ENCODE measurements at places on chromosomes 5 and 9.
A peak's percentile ranks its signal among the peaks of the same experiment; 100 is the strongest.

DNA sequence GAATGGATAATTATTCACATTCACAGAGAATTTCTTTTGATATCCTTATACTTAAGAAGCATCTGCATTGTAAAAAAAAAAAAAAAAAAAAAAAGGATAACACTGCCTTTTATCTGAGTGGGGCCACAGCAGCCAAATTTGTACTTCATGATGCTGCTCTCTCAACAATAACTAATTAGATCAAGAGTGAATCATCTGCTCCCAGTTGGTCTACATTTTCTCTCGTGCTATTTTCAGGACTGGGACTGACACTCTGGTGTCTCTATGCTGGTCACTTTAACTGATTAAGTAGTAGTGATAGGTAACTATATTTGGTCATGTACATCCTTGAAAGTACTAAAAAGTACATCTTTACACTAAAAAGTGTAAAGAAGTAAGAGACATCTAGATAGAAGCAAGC lies 90.1 kb downstream of the RFX3 start:
- no peak for DNase-seq

- DNase-seq: no peak
Measured at GRCh38 chr5:62938927-62939326, 360.3 kb downstream of the LRRC70 start.

DNA sequence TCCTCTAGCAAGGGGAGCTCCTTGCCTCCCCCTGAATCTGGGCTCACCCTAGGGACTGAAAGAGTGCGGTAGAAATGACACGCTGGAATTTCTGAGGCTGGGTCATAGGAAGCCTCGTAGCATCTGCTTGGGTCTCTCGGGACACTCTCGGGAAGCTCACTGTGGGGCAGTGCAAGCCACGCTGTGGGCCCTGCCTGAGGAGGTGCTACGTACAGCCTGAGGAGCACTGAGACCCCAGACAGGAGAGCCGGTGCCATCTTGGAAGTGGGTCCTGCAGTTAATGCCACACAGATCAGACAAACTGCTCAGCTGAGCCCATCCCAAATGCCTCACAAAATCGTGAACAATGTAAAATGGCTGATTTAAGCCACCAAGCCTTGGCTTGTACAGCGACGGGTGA lies 1.8 kb downstream of the MRPL36 start:
- no peak for DNase-seq

GRCh38 chr5:110040178-110040577 lies 350.5 kb downstream of the MAN2A1 start:
- no peak for DNase-seq

GRCh38 chr9:27787891-27788290 lies 214.6 kb upstream of the C9orf72 start:
- no peak for DNase-seq

GRCh38 chr9:37953775-37954437 lies 50.0 kb upstream of the SLC25A51 start:
- DNase-seq: peak; percentile 68

DNA sequence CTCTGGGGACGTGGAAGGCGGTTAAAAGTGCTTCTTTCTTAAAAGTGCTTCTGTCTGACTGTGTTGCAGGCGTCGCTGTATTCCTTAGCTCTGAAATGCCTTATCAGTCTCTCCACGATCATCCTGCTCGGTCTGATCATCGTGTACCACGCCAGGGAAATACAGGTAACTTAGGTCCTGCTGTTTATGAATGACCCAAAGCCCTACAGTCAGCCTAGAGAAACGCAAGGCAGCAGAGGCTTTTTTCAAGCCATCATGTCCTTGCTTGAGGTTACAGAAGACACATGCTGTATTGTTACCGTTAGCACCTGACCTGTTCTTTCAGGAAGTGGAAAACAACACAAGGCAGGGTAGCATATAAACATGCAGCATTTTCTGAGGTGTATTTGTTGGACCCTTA lies 2.0 kb downstream of the KCNN2 start:
- no peak for DNase-seq

DNA sequence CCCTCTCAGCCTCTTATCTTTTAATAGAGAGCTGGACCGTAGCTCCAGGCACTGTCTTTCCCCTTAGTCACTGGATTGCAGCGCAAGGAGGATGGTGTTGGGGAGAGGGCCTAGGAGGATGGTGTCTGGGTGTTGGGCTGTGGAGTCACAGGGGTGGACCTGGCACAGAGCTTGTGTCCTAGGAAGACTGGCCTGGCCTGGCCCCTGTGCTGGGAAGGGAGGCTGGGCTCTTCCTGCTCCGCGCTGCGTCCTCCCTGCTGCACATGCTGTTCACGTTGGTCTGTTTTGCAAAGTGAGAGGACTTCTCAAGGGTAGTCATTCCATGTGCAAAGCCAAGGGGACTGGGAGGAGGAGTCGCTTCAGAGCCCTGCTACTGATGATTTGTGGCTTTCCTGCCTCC lies 123.9 kb downstream of the EHMT1 start:
- DNase-seq: no peak

GRCh38 chr9:73151653-73152542 lies at the start of gene ANXA1:
Gene ANXA1 (plus strand): TSS chr9:73151865. CDS start chr9:73158536, 6,671 bp downstream.
- no peak for DNase-seq

DNA sequence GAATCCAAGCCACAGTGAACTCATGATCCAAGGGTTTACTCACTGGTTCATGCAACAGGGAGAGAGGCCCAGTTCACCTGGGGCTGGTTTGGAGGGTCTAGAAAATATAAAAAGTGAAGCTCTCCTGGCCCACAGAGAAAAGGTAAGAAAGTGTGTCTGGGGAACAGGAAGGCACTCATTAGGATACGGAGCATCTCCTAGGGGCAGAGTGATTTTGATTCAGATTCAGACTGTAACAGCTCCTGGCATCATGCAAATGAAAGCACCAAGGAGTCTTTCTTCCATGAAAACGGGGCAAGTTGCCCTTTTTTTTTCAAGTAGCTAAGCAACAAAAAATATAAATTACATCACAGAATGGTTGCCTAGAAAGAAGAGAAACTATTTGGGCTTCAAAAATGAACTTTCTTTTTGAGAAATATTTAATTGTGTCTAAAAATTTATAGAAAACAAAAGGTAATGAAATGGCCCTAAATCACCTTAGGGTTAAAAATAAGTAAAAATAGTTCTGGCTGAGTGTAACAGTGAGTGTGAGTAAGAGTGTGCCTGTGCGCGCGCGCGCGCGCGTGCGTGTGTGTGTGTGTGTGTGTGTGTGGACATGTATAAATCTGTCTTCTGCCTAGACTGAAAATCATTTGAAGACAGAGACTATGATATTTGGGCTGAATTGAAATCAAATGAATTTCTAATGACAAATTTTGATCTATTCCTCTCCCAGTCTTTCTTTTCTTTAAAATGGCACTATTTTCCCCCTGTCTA lies 177.8 kb upstream of the ZNF462 start:
- no peak for DNase-seq

- DNase-seq: no peak
Measured at GRCh38 chr5:168274406-168274805, 17.0 kb upstream of the WWC1 start.

DNA sequence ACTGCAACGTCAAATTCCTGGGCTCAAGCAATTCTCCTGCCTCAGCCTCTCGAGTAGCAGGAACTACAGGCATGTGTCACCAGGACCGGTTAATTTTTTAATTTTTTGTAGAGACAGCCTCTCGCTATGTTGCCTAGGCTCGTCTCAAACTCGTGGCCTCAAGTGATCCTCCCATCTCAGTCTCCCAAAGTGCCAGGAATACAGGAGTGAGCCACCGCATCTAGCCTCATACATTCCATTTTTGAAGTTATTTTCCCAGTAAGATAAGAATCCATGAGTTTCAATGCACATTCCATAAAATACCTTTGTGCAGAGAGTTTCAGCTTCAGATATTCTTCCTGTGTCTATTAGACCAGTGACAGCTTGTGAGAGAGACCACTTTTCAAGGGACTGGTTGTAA lies 70.4 kb downstream of the SKIC3 start:
- no peak for DNase-seq

- no peak for DNase-seq
Measured at GRCh38 chr5:14489643-14490042, 91.9 kb upstream of the OTULINL start.

DNA sequence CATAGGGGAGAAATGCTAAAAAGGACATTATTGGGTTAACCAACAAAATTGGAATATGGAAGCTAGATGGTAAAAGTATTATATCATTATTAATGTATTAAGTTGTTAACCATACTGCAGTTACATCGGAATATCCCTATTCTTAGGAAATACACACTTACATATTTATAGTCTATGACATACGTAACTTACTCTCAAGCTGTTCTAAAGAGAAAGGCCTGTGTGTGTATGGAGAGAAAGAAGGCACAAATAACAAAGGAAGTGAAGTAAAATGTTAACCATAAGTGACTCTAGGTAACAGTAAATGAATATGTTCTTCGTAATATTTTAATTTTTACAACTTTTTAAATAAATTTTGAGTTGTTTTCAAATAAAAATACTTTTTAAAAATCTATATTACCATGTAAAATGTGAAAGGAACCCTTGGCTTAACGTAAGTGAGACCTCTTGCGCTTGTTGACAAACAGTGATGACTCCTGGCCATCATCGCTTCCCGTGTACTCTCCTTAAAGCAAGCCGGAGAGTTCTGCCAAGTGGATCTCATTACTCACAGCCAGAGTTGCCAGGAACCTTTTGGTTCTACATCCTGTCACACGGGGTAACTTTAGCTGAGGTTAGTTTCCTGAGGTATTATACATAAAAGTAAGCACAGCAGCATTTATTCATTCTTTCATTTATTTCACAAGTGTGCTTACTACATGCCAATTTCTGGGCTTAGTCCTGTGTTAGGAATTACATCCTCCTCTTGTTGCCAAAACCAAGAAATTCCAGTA lies 165.4 kb downstream of the EPB41L4A start:
- no peak for DNase-seq

- DNase-seq: no peak
Measured at GRCh38 chr9:99350461-99350860, 128.4 kb downstream of the SEC61B start.

DNA sequence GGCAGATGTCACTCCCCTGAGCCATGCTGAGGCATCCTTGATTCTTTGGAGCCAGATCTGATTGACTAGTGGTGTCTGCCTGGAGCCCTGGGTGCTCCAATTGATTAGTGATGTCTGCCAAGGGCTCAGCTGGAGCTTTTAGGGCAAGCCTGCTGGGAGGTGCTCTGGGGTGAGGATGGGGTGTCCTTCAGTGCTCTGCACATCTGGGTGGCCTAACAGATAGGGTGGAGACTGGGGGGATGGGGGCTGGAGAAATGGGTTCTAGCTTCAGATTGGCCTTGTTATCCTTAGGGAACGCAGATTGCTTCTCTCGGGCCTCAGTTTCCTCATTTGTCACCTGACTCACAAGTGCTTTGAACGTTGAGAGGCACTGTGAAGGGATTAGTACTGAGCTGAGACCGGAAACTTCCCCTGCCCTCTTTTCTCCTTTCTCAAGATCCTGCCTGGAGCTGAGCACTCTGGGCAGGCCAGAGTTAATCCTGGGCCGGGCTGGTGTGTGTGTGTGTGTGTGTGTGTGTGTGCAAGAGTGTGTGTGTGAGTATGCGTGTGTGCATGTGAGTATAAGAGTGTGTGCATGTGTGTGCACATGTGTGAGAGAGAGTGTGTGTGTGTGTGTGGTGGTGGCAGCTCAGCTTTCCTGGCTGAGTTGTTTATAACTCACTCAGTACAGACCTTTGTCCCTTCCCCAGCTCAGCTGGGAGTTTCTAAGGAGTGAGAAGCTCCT lies 5.6 kb upstream of the IER5L start:
- no peak for DNase-seq

GRCh38 chr5:61744690-61745619 lies 412.9 kb downstream of the ZSWIM6 start:
- DNase-seq: no peak

GRCh38 chr9:111287127-111287526 lies 42.9 kb downstream of the OR2K2 start:
- DNase-seq: no peak

GRCh38 chr9:116870566-116870965 lies 183.5 kb downstream of the TRIM32 start:
- no peak for DNase-seq

GRCh38 chr9:104864675-104865104 lies 63.3 kb downstream of the ABCA1 start:
- DNase-seq: peak; percentile 81

- DNase-seq: no peak
Measured at GRCh38 chr9:123251324-123251723, 17.1 kb downstream of the STRBP start.

DNA sequence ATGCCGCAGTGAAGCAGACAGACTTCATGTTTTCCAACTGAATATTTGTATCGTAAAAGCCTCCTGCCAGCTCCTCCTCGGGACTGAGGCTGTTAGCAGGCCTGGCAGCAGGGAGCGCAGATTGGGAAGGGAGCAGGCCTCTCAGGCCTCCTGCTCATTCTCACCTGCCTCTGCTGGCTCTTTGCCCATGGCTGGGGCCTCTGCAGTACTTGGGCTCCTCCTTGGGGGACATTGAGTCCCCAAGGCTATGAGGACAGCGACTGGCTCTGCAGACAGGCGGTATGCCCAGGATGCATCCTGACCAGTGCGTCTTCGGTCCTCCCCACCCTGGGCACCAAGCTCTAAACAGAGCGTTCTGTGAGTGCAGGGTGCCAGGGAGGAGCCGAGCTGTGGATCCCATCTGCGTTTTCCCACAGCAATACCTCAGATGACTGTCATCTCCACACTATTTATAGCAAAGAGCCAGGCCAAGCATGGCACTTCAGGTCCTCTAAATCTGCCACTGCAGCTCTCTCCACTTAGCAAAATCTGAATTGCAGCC lies 38.7 kb downstream of the TSTD2 start:
- DNase-seq: no peak

- no peak for DNase-seq
Measured at GRCh38 chr5:160245506-160246086, 16.3 kb downstream of the FABP6 start.

GRCh38 chr9:28267351-28267750 lies 694.1 kb upstream of the C9orf72 start:
- no peak for DNase-seq

DNA sequence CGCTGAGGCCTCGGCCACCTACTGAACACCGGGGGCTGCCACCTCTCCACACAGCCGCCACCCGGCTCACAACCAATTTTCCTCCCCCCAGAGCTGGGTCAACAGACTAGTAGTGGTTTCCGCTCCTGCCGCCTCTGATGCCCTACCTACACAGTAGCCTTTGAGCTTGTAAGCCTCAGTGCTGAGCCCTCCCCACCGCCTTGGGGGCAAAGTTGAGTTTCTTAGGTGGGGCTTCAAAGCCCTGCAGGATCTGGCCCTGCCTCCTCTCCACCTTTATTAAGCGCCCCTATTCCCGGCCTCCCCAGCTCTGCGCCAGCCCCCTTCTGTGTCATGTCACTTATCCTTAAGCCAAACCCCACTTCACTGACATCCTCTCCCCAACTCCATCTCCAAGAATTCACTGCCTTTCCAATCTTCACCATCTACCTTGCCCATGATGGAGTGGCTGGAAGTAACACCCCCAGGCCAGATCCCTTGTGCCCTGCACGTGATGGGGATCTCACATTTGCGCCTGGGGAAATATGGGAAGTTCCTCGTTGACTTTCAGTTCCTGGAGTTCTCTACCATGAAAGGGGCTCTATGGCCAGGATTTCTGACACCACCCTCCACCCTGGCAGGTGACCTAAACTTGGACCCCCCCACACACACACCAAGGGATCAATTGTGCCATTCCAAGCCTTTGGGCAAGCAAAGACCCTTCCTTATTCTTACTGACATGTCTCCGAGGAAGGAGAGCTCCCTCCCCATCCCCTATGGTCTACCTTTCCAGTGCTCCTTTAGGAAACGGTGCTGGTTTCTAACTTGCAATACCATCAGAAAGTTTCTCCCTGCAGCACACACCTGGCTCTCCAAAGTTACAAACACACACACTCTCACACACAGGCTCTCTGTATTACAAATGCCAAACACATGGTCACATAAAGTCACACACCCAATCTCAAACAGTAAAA lies 2.7 kb upstream of the CNTFR start:
- DNase-seq: no peak

Measured in SJSA1 (cell line).